ENCODE measurements at places on chromosomes 12 and 14.

- peak; percentile 92 for DNase-seq
Observed at GRCh38 chr12:120495731-120496412, at the start of gene DYNLL1. Gene DYNLL1, plus strand, starts transcription at chr12:120496113. Its CDS starts 309 bp downstream, at chr12:120496422.

DNA sequence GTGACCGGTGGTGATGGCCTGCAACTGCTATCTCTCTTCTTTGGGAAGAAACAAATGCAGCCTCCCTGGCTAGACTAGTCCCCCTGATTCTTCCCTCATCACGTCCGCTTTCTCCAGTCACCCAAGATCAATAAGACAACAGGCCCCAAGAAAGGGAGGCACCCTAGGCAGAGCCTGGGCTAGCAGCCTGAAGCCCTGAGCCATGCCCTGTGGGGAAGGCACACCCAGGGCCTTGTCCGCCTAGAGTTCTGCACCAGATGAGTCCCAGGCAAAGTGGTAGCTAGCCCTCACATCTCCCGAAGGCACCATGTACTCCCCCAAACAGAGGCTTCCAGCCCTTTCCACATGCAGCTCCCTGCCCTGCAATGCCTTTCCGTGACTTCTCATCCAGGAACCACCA, 35.1 kb downstream of the CAMKK2 start:
- no peak for DNase-seq

DNA sequence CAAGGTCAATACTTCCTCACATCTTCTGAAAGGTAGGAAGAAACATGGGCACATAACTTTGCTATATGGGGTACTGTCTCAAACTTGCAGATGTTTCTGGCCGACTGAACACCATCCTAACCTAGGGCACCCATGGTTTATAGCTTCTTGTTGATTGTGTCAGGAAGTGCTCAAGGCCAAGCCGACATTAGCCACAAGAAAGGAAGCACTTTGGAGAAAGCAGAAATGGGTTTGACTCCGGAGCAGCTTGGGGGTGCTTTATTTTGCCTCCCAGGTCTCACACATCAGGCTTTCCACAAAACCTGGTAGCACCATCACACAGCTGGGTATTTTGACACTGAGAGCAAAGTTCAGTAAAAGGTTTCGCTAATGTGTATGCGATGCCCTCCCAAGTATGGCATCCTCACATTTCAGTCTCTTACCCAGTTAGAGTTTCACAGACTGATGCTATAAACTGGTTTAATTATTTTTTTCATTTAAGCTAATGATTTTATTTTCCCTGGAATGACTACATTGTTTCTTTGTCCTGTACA, 25.2 kb upstream of the BHLHE41 start:
- no peak for DNase-seq

DNA sequence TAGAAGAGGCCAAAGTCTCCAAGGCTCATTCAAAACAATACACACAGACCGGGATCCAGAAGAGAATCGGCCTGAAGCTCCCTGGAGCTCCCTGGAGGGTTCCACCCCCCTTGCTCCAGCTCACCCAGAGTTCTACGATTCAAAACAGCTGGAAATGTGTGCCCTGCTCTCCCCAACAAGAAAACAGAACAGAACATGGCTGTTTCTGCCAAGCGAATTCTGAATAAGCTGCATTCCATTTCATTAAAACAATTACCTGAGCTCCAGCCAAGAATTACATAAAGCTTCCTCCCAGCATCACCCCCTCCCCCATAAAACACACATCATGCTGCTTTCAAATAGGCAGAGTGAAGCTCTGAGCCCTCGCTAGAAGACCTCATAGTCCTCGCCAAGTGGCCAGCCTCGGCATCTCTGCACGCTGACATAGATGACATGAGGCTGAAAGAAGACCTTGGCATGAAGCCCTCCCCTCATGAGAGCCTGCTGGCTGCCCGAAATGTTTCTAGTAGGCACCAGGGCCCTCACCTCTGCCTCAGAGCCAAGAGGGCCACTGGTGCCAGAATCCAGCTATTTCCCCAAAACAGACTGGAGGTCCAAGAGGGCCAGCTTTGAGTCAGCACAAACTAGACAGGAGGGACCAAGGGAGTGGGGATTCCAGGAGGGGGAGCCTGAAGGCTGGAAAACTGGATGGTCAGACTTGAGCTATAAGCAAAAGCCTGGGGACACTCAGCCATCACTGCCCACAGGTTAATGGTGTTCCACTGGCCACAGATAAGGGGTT, 8.3 kb downstream of the PXN start:
- no peak for DNase-seq

DNA sequence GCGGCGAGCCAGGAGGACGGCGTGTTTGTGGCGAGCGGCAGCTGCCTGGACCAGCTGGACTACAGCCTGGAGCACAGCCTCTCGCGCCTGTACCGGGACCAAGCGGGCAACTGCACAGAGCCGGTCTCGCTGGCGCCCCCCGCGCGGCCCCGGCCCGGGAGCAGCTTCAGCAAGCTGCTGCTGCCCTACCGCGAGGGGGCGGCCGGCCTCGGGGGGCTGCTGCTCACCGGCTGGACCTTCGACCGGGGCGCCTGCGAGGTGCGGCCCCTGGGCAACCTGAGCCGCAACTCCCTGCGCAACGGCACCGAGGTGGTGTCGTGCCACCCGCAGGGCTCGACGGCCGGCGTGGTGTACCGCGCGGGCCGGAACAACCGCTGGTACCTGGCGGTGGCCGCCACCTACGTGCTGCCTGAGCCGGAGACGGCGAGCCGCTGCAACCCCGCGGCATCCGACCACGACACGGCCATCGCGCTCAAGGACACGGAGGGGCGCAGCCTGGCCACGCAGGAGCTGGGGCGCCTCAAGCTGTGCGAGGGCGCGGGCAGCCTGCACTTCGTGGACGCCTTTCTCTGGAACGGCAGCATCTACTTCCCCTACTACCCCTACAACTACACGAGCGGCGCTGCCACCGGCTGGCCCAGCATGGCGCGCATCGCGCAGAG, 873 bp downstream of the PLXNC1 start:
- peak; percentile 65 for DNase-seq

GRCh38 chr12:39332661-39333175, 110.2 kb downstream of the KIF21A start:
- no peak for DNase-seq
